Aortic smooth muscle cell (primary cell): ENCODE measurements at places on chromosomes 4 and X. TPM values are rescaled to one million over a fixed set of nuclear protein-coding genes. Genes with fewer than 3 reads are reported as not detected.

Gene GLRA2
- total RNA-seq: not detected in 2 replicates

Gene TMEM33
- total RNA-seq: 39.9 and 41.5 TPM in 2 replicates

Gene CT83
- not detected in 2 replicates for total RNA-seq

Gene TMSB15C
- 1.3 and 1.6 TPM in 2 replicates for total RNA-seq

Gene SCML2
- total RNA-seq: 1.2 TPM in 2 replicates

Gene SMIM10
- 6.8 and 9.2 TPM in 2 replicates for total RNA-seq

Gene TNIP3
- total RNA-seq: 0.37 TPM in 1 of 2 replicates, not detected in the other

Gene HPGD
- total RNA-seq: 0.13 and 0.50 TPM in 2 replicates

Gene ATP1B4
- not detected in 2 replicates for total RNA-seq

Gene GRPR
- total RNA-seq: 0.13 TPM in 1 of 2 replicates, not detected in the other

Gene UNC5C
- 3.3 and 4.8 TPM in 2 replicates for total RNA-seq

Gene TMPRSS11D
- not detected in 2 replicates for total RNA-seq

Gene RLIM
- total RNA-seq: 56.5 and 62.0 TPM in 2 replicates

Gene TSPYL2
- 27.0 and 35.7 TPM in 2 replicates for total RNA-seq

Gene TLR3
- 3.7 and 6.9 TPM in 2 replicates for total RNA-seq
